ENCODE measurements at places on chromosomes 4 and X.

- no peak for DNase-seq
Observed at GRCh38 chr4:129916991-129917390, 821.0 kb downstream of the C4orf33 start.

- DNase-seq: no peak
Observed at GRCh38 chrX:54042609-54043021, 1.7 kb downstream of the PHF8 start.

DNA sequence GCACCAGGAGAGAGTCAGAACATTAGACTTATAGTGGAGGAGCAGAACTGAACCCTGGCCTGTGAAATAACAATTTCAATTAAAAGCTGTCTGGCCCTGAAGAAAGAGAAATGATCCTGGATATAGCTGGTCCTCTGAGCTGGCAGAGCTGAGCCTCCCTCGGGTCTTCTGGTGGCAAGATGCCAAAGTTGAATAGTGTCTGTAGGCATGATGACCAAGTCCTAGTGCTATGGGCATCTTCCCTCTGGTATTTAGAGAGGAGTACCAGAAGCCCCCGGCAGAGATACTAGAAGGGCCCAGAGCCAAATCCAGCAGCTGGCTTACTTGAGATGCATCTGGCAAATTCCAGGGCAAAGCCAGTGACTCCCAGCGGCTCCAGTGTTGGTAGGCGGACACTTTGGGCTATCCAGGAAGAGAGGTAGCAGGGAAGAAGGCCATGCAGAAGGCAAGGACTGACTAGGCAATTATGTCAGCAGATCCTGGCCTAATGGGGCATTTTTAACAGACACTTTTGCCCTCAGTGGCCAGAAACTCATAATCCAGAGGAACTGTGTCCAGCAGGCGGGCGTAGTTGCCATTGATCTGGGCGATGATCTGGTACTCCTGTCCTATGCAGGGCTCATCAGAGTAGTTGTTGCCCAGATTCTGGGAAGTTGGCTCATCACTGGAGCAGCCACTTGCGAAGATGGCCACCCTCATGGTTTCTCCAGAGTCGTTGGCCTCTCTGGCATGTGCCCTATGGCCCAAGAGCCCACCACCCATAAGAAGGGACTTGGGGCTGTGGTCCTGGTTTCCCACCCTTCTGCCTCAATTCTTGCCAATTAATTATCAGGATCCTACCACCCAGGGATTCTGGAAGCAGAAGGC lies 17.9 kb downstream of the VSIG4 start:
- DNase-seq: no peak

DNA sequence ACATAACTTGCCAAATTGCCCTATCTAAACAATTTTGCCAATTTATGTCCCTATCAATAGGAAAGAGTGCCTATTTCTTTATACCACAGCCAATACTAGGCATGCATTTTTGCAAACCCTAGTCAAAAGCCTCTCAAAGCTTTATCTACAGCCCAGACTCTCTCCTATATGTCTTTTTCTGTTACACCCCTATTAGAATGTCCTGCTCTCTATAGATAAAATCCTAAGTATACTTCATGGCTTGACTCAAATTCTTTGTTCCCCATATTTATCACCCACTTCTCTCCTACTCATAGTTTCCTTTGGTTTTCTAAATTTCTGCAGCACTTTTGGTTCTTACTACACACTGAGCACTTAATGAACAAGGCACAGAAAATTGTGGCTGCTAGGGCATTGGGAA lies 38.0 kb downstream of the NUP62CL start:
- no peak for DNase-seq
